Stimulated activated CD8-positive, alpha-beta memory T cell treated with anti-CD3 and anti-CD28 coated beads, Interleukin-4, amount 100 ng/mL, for 4 hours (primary cell): ENCODE measurements at places on chromosomes 12 and 14.
A peak's percentile ranks its signal among the peaks of the same experiment; 100 is the strongest.

GRCh38 chr14:103727313-103727980, 11.8 kb downstream of the ZFYVE21 start:
- no peak for DNase-seq

DNA sequence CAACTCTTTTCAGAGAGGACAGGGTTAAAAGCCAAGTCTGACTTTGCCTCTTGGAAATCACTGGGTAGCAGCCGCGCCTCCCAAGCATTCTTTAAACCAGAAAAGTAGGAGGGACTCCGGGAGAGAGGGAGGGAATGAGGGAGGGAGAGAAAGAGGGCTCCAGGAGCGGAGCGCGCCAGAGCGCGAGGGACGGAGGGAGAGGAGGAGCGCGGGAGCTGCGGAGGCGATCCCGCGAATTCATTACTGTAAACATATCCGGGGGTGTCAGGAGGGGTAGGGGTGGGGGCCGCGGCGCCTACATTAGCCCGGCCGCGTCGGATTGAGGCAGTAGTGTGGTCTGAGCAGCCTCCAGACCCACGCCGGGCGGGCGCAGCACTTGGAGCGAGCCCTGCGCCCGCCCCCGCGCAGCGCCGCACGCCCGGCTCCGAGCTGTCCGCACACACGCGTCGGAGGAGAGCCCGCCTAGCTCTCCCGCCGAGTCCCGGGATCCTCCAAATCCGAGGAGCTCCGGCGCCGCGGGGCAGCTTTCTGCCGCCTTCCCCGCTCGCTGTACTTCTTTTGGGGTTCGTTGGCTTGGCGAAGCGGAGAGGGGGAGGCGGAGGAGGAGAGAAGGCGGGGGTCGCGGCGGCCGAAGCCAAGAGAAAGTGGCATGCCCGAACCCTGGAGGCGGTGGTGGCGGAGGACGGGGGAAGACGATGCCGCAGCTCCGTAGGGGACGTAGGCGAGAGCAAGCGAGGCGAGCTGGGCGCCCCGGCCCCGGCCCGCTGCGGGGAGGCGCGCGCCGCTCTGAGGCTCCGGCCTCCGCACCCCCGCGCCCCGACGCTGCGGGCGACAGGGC, 3.3 kb downstream of the FLRT2 start:
- DNase-seq = no peak

DNA sequence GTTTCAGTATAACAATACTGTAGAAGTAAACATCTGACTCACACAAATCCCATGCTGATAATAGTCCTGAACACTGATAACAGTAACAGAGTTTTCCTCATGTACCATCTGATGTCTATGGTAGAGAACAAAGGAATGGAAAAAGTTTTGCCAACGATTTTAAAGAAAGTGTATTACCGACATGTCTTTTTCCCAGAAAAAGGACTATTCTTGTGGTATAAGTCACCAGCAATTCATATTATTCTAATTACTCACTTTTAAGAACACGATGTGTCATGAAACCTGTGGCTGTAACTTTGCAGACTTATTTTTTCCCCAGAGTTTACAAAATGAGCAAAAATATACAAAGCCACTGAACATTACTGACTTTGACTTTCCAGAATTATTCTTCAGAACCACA, 40.1 kb upstream of the DCN start:
- DNase-seq = no peak

GRCh38 chr12:120413901-120414695, 23.8 kb upstream of the COX6A1 start:
- DNase-seq = no peak

DNA sequence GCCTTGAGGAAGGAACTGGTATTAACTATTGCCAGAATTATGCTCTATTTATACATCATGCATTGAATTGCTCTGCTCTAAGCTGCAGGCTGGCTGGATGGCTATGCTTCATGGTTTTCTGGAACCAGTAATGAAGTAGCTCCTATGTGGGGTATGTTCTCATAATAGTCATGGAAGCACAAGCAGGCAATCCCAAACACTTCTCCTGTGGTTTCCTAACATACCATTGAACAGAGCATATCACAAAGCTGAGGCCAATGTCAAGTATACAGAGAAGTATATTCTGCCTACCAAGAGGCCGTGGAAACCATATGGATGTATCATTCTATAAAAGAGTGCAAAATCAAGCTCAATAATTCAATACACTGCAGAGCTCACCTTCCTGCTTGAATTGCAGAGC, 1752.4 kb upstream of the FLRT2 start:
- no peak for DNase-seq

- no peak for DNase-seq
Measured at GRCh38 chr12:51942056-51942455, 9.4 kb upstream of the ACVR1B start.

DNA sequence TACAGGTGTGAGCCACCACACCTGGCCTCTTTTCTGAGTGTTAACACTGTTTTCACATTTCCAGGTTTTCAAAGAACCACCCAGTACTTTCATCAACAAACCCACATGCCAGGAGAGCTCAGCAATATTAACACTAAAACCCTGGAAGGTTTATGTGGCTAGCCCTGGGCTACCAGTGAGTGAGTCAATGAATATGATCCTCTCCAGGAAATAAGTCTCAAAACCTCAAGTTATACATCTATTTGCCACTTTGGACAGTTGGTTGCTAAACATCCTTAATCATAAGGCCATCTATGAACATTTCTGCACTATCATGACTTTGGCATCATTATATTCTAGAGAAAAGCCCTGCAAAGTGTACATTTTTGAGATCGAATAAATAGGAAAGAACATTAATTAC, 6.3 kb upstream of the CDKL1 start:
- no peak for DNase-seq

GRCh38 chr14:68269136-68269927, 449.8 kb downstream of the RAD51B start:
- no peak for DNase-seq

- no peak for DNase-seq
Measured at GRCh38 chr12:79121486-79121885, 256.9 kb downstream of the SYT1 start.

- DNase-seq = no peak
Measured at GRCh38 chr14:96263347-96264199, 7.6 kb downstream of the BDKRB1 start.

GRCh38 chr14:30005114-30005808, 77.6 kb upstream of the PRKD1 start:
- DNase-seq = no peak

- no peak for DNase-seq
Measured at GRCh38 chr12:132866251-132866828, 21.1 kb downstream of the CHFR start.

GRCh38 chr14:45373877-45374276, 120.9 kb upstream of the MIS18BP1 start:
- DNase-seq = no peak

DNA sequence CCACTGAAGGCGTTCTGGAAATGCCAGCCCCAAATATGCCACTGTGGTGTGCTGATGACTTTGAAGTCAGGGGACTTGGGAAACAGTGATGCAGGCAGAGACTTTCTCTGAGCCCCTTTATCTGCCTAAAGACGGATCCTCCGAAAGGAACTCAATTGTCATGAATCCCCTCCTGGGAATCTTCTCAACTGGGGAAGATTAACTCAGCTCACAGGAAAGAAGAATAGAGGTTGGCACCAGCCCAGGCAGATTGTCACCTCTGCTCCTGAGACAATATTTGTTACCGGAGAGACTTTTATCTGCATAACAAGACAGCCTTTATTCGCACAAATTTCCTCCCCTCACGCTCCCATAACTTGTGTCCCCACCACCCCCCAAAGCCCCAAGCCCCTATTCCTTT, 414.4 kb downstream of the FUT8 start:
- no peak for DNase-seq

- no peak for DNase-seq
Measured at GRCh38 chr12:124621296-124621660, 53.9 kb upstream of the NCOR2 start.

DNA sequence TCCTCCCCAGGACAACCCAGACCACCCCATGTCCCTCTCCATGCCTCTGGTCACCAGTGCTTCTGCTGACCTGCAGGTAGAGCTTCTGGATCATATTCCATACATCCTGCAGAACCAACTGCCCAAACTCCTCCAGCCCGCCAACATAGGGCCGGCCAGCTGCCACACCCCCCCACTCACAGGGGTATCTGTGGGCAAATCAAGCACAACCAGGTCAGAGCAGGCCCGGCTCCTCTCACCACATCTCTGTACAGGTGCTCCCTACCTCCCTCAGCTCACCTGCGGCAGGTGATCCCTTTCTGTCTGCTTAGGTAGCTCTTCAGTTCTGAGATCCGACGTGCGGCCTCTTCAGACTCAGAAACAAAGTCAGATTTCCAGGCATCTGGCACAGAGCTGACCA, 29.0 kb downstream of the TEP1 start:
- no peak for DNase-seq

- no peak for DNase-seq
Measured at GRCh38 chr12:122858171-122858570, 22.9 kb downstream of the HIP1R start.

GRCh38 chr12:125528281-125528680, 463.0 kb downstream of the AACS start:
- DNase-seq = no peak

- DNase-seq = no peak
Measured at GRCh38 chr12:97162173-97162572, 255.1 kb downstream of the NEDD1 start.

- DNase-seq = no peak
Measured at GRCh38 chr14:33734387-33734786, 216.5 kb downstream of the EGLN3 start.

DNA sequence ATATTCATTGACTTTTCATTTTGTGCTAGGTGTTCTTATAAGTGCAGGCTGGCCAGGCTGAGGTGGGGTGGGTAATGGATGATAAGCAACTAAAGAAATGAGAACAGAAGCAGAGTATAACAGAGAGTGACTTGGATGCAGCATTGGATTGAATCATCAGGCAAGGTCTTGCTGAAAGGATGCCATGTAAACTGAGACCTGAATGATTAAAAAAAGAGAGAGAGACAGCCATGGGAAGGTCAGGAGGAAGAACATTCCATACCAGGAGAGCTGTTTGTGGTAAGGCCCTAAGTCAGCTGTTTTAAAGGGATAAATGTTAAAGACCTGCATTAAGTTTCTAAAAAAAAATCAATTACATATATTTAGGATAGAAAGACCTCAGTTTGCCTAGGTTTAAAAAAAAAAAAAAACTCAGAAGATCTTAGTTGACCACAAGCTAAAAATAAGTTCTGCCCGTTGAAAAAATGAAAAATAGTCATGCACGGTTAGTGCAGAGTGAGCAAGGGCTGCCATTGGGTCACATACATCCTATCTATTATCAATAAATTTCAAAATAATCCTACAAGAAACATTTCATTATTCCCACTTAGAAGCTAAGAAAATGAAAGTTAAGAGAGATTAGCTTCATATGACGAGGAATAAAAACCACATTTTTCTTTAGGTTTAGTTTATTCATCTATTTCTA, 37.2 kb downstream of the IFNG start:
- no peak for DNase-seq

- no peak for DNase-seq
Measured at GRCh38 chr12:6213969-6214368, 13.8 kb downstream of the CD9 start.

DNA sequence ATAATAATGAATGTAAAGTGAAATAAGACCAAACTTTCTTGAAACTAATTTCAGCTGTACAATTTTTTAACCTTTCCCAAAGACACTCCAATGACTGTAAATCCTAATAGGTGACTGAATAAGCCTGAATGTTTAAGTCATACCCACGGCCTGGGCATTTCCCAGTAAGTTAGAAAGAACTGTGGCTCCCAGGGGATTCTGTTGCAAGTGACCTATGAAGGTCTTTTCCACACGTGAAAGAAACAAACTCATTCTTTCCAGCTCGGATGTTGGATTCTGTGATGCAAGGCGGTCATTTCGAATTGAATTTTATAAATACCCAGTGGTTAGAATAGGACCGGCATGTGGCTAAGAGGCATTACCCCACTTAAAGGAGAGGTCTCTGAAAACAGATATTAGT, 1134.4 kb downstream of the GALC start:
- DNase-seq = no peak

DNA sequence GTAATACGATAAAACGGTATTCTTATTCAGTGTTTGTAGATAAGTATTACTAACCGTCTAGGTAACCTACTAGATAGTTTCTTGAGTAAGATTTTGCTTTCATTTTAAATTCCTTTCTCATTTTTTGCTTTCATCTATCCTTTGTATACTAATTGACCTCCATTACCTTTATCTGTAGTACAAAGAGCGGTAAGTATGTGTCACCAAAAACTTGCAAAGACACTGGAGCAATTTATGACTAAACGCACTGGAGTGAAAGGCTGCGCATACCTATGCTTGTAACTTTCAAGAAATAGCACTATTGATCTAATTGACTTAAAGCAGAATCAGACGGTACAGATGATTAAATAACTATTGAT, 1.7 kb downstream of the ARHGAP5 start:
- no peak for DNase-seq

GRCh38 chr12:41361738-41362137, 173.6 kb downstream of the PDZRN4 start:
- DNase-seq = no peak

GRCh38 chr12:55996201-55996714, 818 bp upstream of the SUOX start:
- DNase-seq = peak; percentile 29

- no peak for DNase-seq
Measured at GRCh38 chr14:101019990-101020710, 116.6 kb upstream of the RTL1 start.

DNA sequence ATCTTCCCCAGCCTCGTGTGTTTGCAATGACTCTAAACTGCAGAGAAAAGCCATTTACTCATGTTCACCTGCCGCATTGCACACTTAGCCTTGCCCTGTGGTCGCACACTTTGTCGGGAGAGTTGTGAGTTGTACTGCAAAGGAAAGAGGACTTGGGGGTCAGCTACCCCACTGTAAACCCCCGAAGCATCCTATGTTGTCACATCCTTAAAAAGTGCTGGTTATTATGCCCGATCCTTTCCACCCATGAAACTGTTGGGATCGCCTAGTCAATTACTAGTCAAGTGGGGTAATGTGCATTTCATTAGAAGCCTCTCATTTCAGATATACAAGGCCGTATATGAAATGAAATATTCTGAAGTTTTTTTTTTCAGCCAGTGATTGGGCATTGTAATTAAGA, 98.2 kb downstream of the SRRM4 start:
- no peak for DNase-seq

GRCh38 chr12:88253371-88253978, 111.4 kb downstream of the TMTC3 start:
- DNase-seq = no peak

DNA sequence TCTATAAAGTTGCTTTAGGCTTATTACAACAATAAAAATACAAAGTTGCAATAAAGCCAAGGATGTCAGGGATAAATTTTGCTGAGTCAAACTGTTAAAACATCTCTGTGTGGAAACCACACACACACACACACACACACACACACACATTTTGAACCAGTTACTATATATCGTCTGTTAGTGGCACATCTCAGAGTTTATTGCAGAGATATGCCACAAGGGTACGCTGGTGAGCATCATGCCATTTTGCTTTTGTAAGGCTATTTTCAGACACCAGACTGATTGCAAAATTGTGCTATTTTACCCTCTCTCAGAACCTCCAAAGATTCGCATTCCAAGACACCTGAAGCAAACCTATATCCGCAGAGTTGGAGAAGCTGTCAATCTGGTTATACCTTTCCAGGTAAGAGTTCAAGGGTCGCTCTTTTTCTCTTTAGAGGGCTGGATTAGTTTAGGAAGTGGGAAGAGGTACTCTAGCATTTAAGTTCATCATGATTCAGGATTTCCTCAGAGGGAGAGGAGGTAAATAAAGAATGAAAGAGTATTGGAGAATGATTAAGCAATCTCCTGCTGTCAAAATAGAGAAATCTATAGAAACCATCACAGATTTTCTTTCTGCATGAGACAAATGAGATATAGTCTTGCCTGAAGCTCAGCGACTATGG, 27.3 kb upstream of the CHPT1 start:
- no peak for DNase-seq
